ENCODE measurements at places on chromosomes 3 and 15. TPM values are rescaled to one million over a fixed set of nuclear protein-coding genes. Genes with fewer than 3 reads are reported as not detected.

Gene HRG
- not detected for polyA plus RNA-seq

Gene SLC38A3
- polyA plus RNA-seq = 0.56 TPM

Gene ACTC1
- 35.8 TPM for polyA plus RNA-seq

Gene OXTR
- polyA plus RNA-seq = not detected

Gene C3orf70
- polyA plus RNA-seq = 4.5 TPM

Gene C2CD4A
- polyA plus RNA-seq = not detected

Gene SAMMSON
- polyA plus RNA-seq = 3.6 TPM

DNA sequence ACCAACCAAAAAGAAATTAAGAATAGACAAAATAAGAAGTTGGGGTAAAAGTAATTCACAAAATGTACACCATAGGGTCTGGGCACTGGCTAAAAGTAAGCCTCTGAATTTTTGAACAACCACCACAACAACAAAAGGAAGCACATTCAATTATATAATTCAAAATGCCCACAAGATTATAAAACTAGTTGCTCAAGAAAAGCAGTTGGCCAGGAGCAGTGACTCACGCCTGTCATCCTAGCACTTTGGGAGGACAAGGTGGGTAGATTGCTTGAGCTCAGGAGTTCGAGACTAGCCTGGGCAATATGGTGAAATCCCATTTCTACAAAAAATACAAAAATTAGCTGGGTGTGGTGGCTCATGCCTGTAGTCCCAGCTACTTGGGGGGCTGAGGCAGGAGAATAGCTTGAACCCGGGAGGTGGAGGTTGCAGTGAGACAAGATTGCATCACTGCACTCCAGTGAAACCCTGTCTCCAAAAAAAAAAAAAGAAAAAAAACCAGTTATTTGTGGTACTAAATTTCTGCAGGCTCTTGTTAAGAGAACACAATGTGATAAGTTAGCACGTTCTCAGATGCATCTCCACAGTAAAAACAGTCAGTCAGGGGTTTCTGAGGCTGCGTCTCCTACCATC, 6.6 kb upstream of the ATP11B start:
- H3K27me3 ChIP-seq = peaks cover 2% of the 10 kb centered on the region
- no peaks in the 10 kb centered on the region for H3K36me3 ChIP-seq
- no peak for DNase-seq
- no peaks in the 10 kb centered on the region for H3K4me1 ChIP-seq
- no peak overlapping the region for H3K4me3 ChIP-seq

DNA sequence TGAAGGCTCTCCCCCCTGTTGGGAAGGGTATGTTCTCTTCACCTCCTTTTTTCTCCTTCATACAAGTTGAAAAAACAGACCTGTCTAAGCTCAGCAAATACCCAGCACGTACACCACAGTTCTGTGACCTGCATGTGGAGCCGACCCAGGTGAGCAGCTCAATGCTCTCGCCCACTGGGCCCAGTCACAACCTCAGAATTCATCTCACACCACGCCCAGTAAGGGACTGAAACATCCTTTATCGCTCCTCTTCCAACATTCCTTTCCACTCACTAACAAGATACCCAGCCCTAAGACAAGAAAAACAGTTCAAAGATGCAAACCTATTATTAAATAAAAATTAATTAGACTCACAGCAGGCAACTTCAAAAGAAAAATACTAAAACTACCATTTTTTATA, 68.9 kb downstream of the FOXP1 start:
- no peak for DNase-seq
- no peaks in the 10 kb centered on the region for H3K27me3 ChIP-seq
- H3K27ac ChIP-seq = no peak overlapping the region
- H3K4me1 ChIP-seq = peaks cover 4% of the 10 kb centered on the region

GRCh38 chr15:101303408-101303807, 8.4 kb upstream of the SNRPA1 start:
- H3K4me3 ChIP-seq = no peak overlapping the region
- no peaks in the 10 kb centered on the region for H3K27me3 ChIP-seq
- no peak for DNase-seq
- H3K4me1 ChIP-seq = no peaks in the 10 kb centered on the region
- H3K27ac ChIP-seq = no peak overlapping the region
- no peaks in the 10 kb centered on the region for H3K36me3 ChIP-seq

DNA sequence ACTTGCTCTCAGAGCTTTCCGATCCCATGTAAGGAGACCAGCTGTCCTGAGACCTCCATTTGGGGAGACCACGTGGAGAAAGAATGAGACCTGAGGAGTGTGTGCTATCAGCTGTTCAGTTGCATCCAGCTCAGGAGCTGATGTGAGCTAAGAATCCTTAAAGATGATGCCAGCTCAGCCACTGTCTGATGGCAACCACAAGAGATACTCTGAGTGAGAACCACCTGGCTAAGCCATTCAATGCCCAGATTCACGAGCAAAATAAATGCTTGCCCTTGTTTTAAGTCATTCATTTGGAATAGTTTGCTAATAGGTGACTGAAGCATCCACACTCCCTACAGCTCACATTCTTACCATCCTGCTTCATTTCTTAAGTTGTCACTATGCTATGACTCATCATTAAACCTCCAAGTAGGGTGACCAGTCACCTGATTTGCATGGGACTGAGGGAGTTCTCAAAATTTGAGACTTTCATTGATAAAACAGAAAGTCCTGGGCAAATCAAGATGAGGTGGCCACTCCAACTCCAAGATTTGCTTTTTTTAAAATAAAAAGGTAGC, 56.4 kb downstream of the SPTSSB start:
- no peaks in the 10 kb centered on the region for H3K27me3 ChIP-seq
- no peak overlapping the region for H3K4me3 ChIP-seq
- H3K36me3 ChIP-seq = no peaks in the 10 kb centered on the region
- no peak overlapping the region for H3K27ac ChIP-seq
- no peak for DNase-seq
- no peaks in the 10 kb centered on the region for H3K4me1 ChIP-seq

GRCh38 chr3:2861920-2862319, 248.3 kb downstream of the IL5RA start:
- no peaks in the 10 kb centered on the region for H3K27me3 ChIP-seq
- no peaks in the 10 kb centered on the region for H3K4me1 ChIP-seq
- no peak for DNase-seq
- no peak overlapping the region for H3K4me3 ChIP-seq
- no peak overlapping the region for H3K27ac ChIP-seq

- H3K4me1 ChIP-seq = no peaks in the 10 kb centered on the region
- H3K27ac ChIP-seq = no peak overlapping the region
- no peak overlapping the region for H3K4me3 ChIP-seq
- no peaks in the 10 kb centered on the region for H3K27me3 ChIP-seq
- H3K36me3 ChIP-seq = no peaks in the 10 kb centered on the region
- DNase-seq = no peak
Observed at GRCh38 chr3:144511346-144511745, 539.7 kb downstream of the DIPK2A start.

DNA sequence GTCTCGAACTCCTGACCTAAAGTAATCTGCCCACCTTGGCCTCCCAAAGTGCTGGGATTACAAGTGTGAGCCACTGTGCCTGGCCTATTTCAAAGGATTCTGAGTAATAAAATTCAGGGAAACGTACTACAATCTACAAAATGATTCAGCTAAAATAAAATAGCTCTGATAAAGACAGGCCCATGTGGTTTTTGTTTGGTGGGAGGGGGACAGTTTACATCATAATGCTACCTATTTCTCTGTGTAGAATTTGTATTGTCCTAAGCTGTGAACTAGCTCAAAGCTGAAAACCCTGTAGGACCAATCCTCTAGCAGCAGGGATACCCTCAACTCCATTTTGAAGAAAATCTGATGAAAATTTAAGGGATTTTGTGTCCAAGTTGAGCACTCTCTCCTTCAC, 25.8 kb downstream of the CDV3 start:
- H3K36me3 ChIP-seq = no peaks in the 10 kb centered on the region
- no peaks in the 10 kb centered on the region for H3K27me3 ChIP-seq
- H3K4me3 ChIP-seq = no peak overlapping the region

DNA sequence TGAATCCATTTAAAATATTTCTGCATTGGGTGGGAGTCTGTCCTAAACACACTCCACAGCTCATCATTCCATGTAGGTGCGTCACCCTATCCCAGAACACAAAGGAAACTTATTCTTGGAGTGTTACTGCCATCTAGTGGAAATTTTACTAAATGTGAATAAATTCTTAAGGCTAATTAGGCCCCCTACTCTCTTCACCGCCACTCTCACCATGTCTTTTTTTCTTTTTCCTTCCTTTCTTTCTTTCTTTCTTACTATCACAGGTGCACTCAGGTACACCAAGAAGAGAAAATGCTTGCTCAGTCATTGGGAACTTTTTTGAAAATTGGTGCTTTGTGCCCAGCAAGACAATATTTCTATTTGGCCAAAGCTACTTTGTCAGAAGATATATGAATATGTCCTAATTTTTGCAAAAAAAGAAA, 26.4 kb upstream of the ATP8B4 start:
- no peaks in the 10 kb centered on the region for H3K4me1 ChIP-seq
- H3K36me3 ChIP-seq = no peaks in the 10 kb centered on the region

DNA sequence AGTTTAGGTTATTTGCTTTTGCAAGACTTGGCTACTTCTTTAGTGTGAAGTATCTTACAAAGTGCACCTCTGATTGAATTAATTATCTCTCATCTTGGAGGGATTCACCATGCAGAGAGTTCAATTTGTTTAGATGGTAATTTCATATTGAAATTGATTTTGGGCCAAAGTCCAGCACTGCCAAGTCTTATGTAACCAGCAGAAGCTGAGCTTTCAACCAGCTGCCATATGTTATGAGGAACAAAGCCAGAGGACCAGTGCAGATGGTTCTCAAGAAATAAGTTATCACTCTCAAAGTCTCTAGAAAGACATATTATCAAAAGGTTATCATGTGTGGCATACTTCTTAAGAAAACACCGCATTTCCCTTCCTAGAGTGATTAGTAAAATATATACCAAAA, 29.0 kb downstream of the ABHD6 start:
- no peak overlapping the region for H3K27ac ChIP-seq
- H3K4me1 ChIP-seq = no peaks in the 10 kb centered on the region
- no peaks in the 10 kb centered on the region for H3K27me3 ChIP-seq
- DNase-seq = no peak
- no peak overlapping the region for H3K4me3 ChIP-seq

DNA sequence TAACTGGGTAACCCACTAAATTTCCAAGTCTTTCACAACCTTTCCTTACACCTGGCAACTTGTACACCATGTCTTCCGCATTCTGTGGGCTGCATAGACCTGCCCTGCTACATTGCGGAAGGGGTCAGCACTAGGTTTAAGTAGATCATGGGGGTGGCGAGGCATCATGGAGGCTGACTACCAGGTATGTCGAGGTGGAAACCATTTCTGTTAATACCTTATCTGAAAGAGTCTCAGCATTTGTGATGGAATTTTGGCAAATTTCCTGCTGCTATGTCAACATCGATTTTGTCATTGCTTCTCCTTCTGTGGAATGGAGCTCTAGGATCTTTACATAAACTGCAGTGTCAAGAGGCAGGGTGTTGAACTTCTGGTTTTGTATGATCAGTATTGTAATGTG, 187.2 kb downstream of the GHSR start:
- H3K4me1 ChIP-seq = peaks cover 26% of the 10 kb centered on the region
- H3K4me3 ChIP-seq = no peak overlapping the region
- peak overlapping the region; percentile 63 for H3K27ac ChIP-seq
- no peak for DNase-seq
- H3K27me3 ChIP-seq = no peaks in the 10 kb centered on the region

DNA sequence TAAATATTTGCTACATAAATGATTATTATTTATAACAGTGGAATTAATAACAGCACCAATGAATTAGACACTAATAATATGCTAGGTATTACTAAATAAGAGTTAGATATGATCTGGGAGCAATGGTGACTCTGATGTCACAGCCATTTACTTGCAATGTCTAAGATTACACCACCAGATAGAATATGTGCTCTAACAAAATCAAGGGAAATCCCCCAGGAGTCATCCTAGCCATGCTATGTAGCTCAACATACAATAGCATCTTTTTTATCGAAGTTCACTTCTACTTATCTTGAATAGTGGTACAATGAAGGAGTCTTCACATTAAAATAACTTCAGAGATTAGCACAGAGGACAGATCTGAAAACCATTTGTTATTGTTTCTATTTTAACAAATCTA, 154.0 kb downstream of the FMN1 start:
- DNase-seq = no peak
- H3K27ac ChIP-seq = no peak overlapping the region
- H3K36me3 ChIP-seq = no peaks in the 10 kb centered on the region
- H3K4me3 ChIP-seq = no peak overlapping the region
- no peaks in the 10 kb centered on the region for H3K4me1 ChIP-seq
- no peaks in the 10 kb centered on the region for H3K27me3 ChIP-seq

DNA sequence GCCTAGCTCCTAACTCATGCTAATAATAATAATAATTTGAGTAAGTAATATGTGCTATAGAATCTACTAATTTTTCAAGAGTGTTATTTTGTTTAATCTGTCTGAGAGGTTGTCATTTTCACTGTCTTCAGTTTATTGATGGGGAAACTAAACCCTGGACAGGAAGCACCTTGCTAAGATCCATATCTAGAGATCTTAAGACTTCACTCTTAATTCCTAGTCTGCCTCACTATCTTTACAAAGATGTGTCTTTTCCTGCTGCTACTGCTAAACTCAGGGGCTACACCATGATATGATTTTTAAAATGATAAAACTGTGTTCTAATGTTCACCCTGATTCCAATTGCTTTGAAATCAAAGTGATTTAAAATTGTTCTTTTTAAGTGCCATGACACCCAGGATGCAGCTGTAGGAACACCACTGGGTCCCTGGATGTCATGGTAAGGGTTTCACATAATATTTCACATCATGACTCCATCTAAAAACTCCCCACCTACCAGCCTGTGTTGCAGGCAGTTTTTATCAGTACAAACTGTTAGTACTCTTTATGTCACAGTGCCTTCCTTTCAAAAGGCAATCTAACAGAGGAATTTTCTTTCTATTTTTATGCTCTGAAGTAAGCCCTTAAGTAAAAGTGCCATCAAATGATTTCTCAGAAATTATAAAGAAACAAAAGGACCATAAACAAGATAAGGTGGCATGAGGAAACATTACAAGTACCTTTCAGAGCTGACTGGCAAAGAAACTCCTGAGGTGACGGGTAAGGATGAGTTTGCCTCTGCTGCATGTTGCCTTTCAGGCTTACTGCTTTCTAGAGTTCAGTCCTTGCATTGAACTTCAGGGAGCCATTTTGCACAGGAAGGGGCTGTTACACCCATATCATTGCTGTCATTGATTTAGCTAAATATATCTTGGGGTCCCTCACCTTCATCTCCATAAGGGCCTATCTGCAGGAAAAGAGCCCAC, 160.1 kb upstream of the SATB1 start:
- H3K27me3 ChIP-seq = no peaks in the 10 kb centered on the region
- H3K4me1 ChIP-seq = no peaks in the 10 kb centered on the region
- H3K4me3 ChIP-seq = no peak overlapping the region
- no peaks in the 10 kb centered on the region for H3K36me3 ChIP-seq
- H3K27ac ChIP-seq = no peak overlapping the region

- no peak overlapping the region for H3K27ac ChIP-seq
- DNase-seq = no peak
- no peak overlapping the region for H3K4me3 ChIP-seq
- no peaks in the 10 kb centered on the region for H3K36me3 ChIP-seq
- H3K4me1 ChIP-seq = no peaks in the 10 kb centered on the region
Observed at GRCh38 chr15:33150431-33150941, 44.0 kb downstream of the FMN1 start.

GRCh38 chr3:49626101-49626581, 48.0 kb upstream of the APEH start:
- no peaks in the 10 kb centered on the region for H3K36me3 ChIP-seq
- DNase-seq = peak; percentile 25
- H3K27me3 ChIP-seq = no peaks in the 10 kb centered on the region
- H3K27ac ChIP-seq = no peak overlapping the region

GRCh38 chr3:13561376-13561775, 12.5 kb downstream of the FBLN2 start:
- no peak for DNase-seq
- no peaks in the 10 kb centered on the region for H3K4me1 ChIP-seq
- no peak overlapping the region for H3K27ac ChIP-seq
- no peak overlapping the region for H3K4me3 ChIP-seq
- no peaks in the 10 kb centered on the region for H3K36me3 ChIP-seq
